SIG-M5 (cell line): ENCODE measurements at places on chromosomes 4 and X.

- DNase-seq = no peak
Measured at GRCh38 chrX:153438532-153438931, 7.3 kb downstream of the TREX2 start.

DNA sequence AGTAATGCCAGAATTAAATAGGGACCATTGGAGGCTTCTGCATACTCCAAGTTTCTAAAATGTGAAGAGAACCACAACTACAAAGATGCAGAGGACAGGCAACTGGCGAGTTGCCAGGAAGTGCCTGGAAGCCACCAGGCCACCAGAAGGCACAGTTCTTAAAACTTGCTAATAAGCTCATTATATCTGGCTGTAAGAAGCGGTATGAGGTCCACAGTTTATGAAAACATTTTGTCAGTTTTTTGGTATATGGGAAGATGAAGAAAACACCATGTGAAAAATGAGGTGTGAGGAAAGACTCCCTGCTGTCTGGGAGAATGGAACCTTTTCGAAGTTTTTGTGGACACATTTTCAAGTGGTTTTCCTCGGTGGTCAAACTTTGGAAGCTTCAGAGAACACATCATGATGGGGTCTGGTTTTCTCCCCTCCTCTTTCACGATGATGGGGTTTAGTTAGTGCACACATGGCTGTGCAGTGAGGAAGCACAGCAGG, 202.7 kb downstream of the NR3C2 start:
- no peak for DNase-seq

- DNase-seq = no peak
Measured at GRCh38 chrX:154548028-154548316, 552 bp downstream of the IKBKG start.

- no peak for DNase-seq
Measured at GRCh38 chr4:46781434-46782092, 127.5 kb downstream of the COX7B2 start.

GRCh38 chr4:48546336-48546735, 56.3 kb downstream of the ZAR1 start:
- DNase-seq = no peak

GRCh38 chr4:47933840-47934239, 19.5 kb upstream of the NFXL1 start:
- no peak for DNase-seq

- no peak for DNase-seq
Measured at GRCh38 chr4:75289914-75290582, 224.2 kb downstream of the RCHY1 start.

DNA sequence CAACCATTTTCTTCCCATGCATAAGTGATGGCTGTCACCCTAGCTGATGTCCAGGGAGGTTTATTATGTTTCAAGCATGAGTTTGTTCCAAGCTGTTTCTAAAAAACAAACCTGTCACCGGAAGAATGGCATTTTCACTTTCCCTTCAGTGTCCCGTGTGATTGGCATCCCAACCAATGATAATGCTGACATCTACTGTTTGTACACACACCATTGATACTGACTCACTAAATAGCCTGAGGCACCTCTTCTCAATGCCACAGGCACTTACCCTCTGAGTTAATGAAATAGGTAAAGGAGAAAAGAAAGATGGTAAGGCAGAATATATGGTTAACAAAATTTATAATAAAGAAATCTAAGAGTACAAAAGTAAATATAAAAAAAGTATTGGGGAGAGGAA, 23.1 kb upstream of the VCX2 start:
- DNase-seq = no peak

DNA sequence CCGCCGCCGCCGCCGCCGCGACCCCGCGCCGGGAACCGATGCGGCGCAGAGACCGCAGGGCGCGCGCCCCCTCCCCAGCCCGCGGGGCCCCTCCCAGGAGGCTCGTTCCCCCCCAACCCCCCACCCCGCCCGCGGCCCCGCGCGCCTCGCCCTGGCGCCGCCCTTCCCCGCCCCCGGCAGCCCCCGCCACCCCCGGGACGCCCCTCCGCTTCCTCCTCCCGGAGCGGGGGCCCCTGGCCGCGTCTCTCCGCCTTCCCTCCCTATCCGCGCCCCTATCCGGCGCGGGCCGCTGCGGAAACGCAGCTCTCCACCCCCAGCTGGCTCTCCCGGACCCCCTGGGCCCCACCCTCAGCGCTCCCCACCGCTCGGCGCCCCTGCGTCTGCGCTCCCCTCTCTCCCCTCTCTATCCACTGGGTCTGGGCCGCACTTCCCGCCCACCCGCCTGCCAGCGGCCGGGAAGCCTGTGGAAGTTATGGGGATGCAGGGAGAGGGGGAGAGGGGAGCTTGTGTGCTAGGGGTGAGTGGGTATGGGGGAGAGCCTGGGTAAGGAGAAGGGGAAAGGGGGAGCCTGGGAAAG, at the start of gene TMEM271:
TSS of gene TMEM271 (minus strand) at position 51 of the 577 bp plus-strand sequence. CDS start 233 bp downstream, outside the sequence.
- no peak for DNase-seq

DNA sequence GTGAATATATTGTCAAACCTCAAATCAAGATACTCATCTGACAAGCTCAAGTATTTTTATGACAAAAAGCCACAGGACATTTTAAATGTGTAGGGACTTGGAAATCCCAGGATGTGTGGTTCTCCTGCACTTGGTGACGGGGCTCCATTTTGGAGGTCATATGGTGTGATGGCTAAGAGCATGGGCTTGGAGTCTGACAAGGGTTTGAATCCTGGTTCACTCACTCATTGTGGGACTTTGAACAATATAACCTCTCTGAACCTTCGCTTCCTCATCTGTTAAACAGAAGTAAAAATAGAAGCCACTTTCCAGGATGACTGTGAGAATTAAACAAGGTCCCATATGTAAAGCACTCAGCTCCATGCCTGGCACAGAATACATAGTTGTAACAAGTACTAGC, 99.6 kb downstream of the SMIM20 start:
- DNase-seq = no peak

DNA sequence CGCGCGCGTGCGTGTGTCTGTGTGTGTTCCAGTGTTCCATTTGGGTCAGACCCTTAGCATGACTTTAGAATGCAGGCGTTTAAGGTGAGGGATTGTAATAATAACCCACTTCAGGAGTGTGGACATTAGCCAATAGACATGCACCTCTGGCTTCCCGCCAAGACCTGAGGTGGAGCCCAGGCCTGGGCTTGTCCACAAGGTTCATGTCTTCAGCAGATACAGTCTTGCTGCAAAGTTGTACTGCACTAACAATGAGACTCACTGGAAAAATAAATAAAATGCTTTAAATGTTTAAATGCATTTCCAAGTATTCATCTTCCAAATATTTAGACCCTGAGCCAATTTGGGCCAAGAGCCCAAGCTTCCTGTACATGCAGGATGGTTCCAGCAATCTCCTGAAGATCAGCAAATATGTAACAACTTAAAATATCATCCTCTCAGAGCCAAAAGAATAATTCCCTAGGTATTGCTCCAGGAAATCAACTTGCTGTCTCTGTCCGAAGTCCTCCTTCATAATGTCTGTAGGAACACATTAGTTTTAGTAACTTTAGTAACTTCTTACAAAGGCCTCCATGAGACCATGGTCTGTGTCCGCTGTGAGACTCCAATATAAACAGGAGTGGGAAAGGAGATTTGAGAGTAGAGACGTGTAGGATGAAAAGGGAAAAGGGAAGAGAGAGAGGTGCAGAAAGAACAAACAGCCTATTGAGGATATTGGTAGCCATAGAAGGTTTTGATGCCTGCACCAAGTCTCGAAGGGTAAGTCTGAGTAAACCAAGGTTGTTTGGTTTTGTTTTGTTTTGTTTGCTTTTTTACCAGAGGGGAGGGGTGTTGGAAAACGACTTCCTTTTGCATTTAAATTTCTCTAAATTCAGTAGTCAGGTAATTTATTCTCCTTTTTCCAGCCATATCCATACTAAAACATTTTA, 98.5 kb upstream of the KLF3 start:
- DNase-seq = no peak

GRCh38 chr4:3416270-3416669, 25.5 kb upstream of the HGFAC start:
- no peak for DNase-seq

DNA sequence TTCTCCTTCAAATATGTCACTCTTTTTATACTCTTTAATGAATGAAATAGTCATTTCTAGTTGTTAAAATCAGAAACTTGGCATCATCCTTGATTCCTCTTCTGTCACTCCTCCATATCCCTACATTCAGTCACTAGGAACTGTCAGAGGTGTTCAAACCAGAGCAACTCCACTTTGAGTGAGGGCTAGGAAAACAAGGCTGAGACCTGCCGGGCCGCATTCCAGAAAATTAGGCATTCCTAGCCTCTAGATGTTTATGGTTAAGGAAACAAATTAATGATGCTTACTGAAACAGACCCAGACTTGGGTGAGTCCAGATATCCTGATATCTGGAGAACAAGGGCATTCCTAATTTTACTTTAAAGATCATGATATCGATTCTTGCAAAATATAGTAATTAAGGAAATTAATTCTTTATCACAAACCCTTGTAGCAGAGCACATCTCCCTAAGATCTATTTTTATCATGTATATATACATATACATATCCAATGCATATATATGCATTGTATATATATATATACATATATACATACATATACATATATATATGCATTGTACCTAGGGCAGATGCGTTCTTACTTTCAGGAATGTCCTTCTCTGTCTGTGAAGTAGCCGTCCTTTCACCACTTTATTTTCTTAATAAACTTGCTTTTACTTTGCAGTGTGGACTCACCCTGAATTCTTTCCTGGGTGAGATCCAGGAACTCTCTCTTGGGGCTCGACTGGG, 98.4 kb upstream of the GC start:
- no peak for DNase-seq

DNA sequence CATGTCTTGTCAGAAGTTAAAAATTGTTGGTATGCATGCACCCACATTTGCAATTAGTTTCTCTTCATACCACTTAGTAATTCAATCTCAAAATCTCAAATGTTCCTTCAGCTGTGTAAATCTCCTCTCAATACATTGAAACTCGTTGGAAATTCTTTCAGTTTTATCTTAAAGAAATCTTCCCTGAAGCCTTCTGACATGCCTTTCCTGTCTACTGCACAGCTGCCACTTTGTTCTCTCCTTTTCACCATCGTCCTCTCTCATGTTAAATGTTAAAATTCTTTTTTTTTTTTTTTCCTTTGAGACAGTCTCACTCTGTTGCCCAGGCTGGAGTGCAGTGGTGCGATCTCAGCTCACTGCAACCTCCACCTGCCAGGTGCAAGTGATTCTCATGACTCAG, 30.9 kb downstream of the MCUB start:
- no peak for DNase-seq

- no peak for DNase-seq
Measured at GRCh38 chr4:178811356-178811755, 1369.1 kb upstream of the AGA start.

GRCh38 chr4:88446124-88446523, 10.8 kb upstream of the HERC5 start:
- DNase-seq = no peak

- no peak for DNase-seq
Measured at GRCh38 chrX:119625843-119626242, 19.6 kb upstream of the NKRF start.

GRCh38 chr4:80188801-80189458, 8.4 kb upstream of the PRDM8 start:
- no peak for DNase-seq

DNA sequence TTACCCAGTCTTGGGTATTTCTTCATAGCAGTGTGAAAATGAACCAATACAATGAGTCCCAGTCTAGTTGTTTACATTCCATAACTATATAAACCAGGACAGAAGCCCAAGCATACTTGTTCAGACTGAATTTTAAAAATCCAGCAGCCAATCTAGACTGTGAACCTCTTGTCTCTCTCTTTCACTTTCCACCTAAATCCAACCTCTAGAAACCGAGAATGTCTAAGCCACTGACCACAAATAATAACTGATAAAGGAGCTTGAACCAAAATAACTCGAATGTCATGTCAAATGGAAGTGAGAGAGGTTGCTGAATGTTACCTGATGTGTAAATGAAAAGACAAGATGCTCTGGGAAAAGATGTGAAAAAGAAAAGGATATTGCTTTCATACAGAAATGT, 544.7 kb downstream of the NLGN4X start:
- DNase-seq = no peak

DNA sequence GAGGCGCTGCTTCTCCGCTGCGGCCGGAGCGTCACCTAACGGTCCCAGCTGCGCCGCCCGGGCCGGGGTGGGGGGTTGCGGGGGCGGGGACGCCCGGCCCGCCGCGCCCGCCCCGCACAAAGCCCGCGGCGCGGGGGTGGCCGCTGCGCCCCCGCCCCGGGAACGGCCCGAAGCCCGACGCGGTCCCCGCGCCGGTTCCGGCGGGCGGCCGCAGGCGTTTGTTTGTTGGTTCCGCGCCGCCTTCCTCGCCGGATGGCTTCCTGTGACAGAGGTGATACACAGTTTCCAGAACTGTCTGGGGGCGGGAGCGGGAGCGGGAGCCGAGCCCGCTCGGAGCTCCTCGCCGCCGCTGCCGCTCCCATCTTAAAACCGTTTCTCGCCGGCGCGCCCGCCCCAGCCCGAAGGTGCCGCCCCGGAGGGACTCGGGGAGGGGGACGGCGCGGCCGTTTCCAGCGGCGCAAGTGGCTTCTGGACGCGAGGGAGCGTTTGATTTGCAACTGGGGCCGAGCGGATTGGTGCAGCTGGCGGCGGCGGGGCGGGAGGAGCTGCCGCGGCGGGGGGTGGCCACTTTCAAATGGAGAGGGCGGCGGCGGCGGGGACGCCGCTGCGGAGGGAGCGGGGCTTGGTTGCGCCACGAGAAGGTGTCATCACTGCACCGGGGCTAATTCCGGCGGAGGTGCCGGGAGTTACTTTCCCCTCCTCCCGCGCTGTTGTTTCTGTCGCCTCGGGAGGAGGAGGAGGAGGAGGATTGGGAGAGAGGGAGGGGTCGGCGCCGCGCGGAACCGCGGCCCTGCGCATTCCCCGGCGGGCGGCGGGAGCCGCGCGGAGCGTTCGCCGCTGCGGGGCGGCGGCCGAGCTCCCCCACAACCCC, 2.3 kb downstream of the JADE1 start:
- DNase-seq = peak; percentile 43
